ENCODE measurements at places on chromosomes 1 and 21.
A peak's percentile ranks its signal among the peaks of the same experiment; 100 is the strongest.

GRCh38 chr1:18088077-18088594, 19.5 kb upstream of the IGSF21 start:
- DNase-seq = no peak

DNA sequence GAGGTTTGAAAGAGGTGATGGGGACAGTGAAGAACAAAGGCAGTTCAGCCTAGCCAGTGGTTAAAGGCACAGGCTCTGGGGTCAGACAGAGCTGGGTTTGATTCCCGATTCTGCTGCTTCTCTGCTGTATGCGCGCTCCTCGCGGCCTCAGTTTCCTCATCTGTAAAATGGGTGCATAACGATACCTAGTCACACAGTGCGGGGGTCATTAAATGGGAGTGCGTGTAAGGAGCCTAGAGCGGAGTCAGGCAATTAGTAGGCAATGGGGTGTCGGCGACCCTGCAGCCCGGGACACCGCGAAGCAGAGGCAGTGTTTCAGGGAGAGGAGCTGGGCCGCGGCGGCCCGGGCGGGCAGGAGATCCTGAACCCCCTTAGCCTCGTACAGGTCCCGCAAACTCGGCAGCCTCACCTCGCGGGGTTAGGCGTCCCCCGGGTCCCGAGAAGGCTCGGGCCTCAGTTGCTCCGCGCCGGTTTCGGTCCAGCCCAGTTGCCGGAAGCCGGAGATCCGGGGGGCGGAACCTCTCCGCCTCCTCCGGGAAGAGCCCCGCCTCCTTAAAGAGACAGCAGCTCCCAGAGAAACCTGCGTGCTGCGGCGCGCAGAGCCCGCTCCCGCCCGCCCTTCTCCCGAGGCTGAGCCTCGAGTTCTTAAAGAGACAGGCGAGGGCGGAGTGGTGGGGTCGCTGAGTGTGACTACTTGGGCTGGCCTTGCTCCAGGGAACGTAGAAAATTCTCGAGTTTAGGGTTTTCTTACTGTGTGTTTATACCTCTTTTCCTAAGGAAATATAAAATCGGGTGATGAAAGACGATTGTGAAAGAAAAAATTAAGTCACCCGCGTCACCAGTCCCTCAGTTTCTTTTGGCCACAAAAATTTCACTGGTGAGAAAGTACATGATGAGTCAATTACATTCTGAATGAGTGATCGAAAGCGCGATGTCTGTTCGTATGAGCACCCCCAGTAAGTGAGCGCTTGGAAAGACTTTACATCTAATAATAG, at the start of gene YIPF1:
Gene YIPF1, minus strand, starts transcription at position 494 of the 995 bp plus-strand sequence. CDS start 860 bp downstream, outside the sequence.
- DNase-seq = peak; percentile 89

DNA sequence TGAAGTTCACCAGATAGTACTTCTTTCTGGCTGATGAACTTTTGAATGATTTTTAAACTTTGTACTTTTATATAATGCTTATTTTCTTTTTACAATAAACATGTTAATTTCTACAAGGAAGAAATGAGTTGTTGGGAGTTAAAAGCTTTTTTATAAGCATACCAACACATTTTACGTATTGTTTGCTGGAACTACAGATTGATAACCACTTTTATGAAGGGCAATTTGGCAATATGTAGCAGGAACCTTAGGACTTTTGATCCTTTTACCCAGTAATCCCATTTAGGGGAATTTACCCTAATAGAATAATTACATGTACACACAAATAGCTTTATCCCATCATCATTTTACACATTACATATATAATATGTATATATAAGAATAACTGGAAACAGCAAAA, 16.3 kb downstream of the PRPF38A start:
- DNase-seq = no peak

DNA sequence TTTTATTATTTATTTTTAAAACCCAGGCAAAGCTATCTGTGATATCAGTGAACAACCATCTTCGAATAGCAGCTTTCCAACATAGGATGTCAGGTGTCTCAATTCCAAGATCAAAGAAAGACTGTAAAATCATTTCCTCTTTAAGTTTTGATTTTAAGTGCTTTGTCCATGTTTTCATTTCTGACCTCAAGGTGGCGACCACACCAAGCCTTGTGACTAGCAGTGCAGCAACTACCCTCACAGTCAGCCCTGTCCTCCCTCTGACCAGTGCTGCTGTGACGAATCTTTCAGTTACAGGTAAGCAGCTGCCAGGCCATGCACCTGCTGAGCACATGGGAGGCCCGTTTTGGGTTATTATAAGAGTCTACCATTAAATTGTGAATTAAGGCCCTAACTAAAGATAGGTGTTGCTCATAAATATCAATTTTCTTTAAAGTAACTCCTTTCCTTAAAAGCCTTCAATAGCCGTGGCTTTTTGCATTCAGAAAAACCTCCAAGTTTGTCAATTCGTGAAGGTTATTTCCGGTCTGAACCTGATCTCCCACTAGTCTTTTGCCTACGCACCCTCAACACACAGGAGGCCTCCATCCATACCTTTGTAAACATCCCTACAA, 117.0 kb downstream of the CD247 start:
- peak; percentile 45 for DNase-seq

Data from SJCRH30 (cell line).